Osteocyte (in vitro differentiated cells): ENCODE measurements at places on chromosomes 11 and 22.

- no peaks in the 10 kb centered on the region for H3K4me1 ChIP-seq
- H3K4me3 ChIP-seq: no peak overlapping the region
- H3K27me3 ChIP-seq: no peaks in the 10 kb centered on the region
- no peak overlapping the region for H3K27ac ChIP-seq
- no peaks in the 10 kb centered on the region for H3K36me3 ChIP-seq
Measured at GRCh38 chr11:6438979-6439571, 1.7 kb downstream of the HPX start.

DNA sequence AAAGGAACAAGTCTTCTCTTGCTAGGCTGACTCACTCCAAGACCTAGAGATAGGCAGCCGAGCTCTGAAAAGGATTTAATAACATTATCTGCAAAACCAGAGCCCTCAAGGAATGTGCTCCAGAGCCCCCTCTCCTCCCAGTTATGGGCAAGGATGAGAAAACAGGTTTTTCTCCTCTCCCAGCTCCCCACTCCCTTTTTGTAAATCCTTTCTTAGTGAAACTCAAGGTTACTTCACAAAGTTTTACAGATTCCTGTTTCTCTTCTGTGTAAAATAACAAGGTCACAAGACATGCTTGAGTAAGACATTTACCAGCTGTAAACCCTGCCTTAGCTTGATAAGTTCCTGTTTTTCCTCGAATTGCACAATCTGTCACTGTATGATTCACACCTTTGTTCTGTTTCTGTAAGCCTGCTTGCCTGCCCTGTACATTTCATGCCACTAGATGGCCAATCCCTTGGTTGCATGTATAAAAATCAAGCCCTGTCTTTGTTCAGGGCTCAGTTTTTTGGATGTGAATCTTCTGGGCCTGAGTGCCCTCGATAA is 489.4 kb downstream of the KCNA4 start:
- H3K27me3 ChIP-seq: no peaks in the 10 kb centered on the region
- no peak overlapping the region for H3K4me3 ChIP-seq
- no peak overlapping the region for H3K27ac ChIP-seq

DNA sequence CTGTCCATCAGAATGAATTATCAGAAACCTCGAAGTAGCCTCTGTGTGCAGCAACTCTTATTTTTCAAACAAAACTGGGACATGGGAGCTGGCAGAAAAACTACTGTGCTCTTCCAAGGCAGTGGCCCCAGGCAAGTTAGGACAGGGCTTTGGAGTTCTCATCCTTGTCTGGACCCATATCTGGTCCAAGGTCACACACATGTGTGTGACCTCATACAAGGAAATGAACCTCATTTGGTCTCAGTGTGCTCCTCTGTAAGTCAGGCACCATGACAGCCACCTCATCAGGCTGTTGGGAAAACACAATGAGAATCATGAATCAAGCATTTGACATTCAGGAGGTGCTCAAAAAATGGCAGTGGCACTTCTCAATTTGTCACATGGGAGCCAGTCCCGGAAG is 25.8 kb downstream of the LARGE1 start:
- H3K4me1 ChIP-seq: peaks cover 6% of the 10 kb centered on the region
- H3K4me3 ChIP-seq: no peak overlapping the region
- no peak overlapping the region for H3K27ac ChIP-seq
- H3K36me3 ChIP-seq: no peaks in the 10 kb centered on the region
- H3K27me3 ChIP-seq: no peaks in the 10 kb centered on the region
- DNase-seq: no peak

- no peaks in the 10 kb centered on the region for H3K27me3 ChIP-seq
- H3K4me3 ChIP-seq: no peak overlapping the region
- no peak overlapping the region for H3K27ac ChIP-seq
- H3K4me1 ChIP-seq: peaks cover 19% of the 10 kb centered on the region
- peaks cover 40% of the 10 kb centered on the region for H3K36me3 ChIP-seq
- DNase-seq: no peak
Measured at GRCh38 chr11:63818609-63819008, 5.4 kb downstream of the SPINDOC start.

GRCh38 chr22:45572444-45572843 is 69.8 kb downstream of the FBLN1 start:
- H3K27me3 ChIP-seq: no peaks in the 10 kb centered on the region
- DNase-seq: no peak
- no peak overlapping the region for H3K27ac ChIP-seq
- no peak overlapping the region for H3K4me3 ChIP-seq

- H3K4me3 ChIP-seq: no peak overlapping the region
- no peak overlapping the region for H3K27ac ChIP-seq
- H3K4me1 ChIP-seq: no peaks in the 10 kb centered on the region
- DNase-seq: no peak
- peaks cover 6% of the 10 kb centered on the region for H3K27me3 ChIP-seq
Measured at GRCh38 chr22:44455963-44456358, 42.1 kb downstream of the RTL6 start.
